ENCODE measurements at places on chromosomes 7 and 10. TPM values are rescaled to one million over a fixed set of nuclear protein-coding genes. Genes with fewer than 3 reads are reported as not detected.

SFRP4 gene
- 5.0 TPM for total RNA-seq

C10orf143 gene
- 1.4 TPM for total RNA-seq

RAMP3 gene
- total RNA-seq = 3.5 TPM

TEX36 gene
- not detected for total RNA-seq

CRYGN gene
- total RNA-seq = not detected

SPDYE1 gene
- 0.10 TPM for total RNA-seq

EBLN1 gene
- total RNA-seq = not detected

UNCX gene
- total RNA-seq = not detected

ATG9B gene
- 15.4 TPM for total RNA-seq

PPRC1 gene
- total RNA-seq = 23.3 TPM

RINT1 gene
- total RNA-seq = 16.8 TPM

OGDHL gene
- 0.89 TPM for total RNA-seq

ANKRD30A gene
- total RNA-seq = 0.30 TPM

OLAH gene
- total RNA-seq = not detected

CLDN3 gene
- 0.20 TPM for total RNA-seq

PKD1L1 gene
- 0.30 TPM for total RNA-seq

EVX1 gene
- total RNA-seq = not detected

BLNK gene
- 5.9 TPM for total RNA-seq

SUGCT gene
- total RNA-seq = 5.2 TPM

PANK1 gene
- 17.3 TPM for total RNA-seq

PDE1C gene
- total RNA-seq = 1.2 TPM

NUTM2B gene
- total RNA-seq = 0.30 TPM

TLX1 gene
- not detected for total RNA-seq

TMEM72 gene
- 0.10 TPM for total RNA-seq

STK31 gene
- 0.20 TPM for total RNA-seq

KLLN gene
- 0.59 TPM for total RNA-seq

GAD2 gene
- total RNA-seq = not detected

PAX4 gene
- not detected for total RNA-seq

METTL27 gene
- 3.2 TPM for total RNA-seq

SDK1 gene
- 7.5 TPM for total RNA-seq

TSPAN15 gene
- total RNA-seq = 23.4 TPM

LANCL2 gene
- 11.0 TPM for total RNA-seq

SUN3 gene
- total RNA-seq = not detected

UMAD1 gene
- 8.5 TPM for total RNA-seq

COL26A1 gene
- total RNA-seq = 3.5 TPM

MKX gene
- 4.0 TPM for total RNA-seq

SBDS gene
- 55.7 TPM for total RNA-seq

H2BK1 gene
- not detected for total RNA-seq

HDAC9 gene
- 28.2 TPM for total RNA-seq

VOPP1 gene
- total RNA-seq = 18.6 TPM

ACSM6 gene
- 4.5 TPM for total RNA-seq

AGMO gene
- 1.4 TPM for total RNA-seq

ASB10 gene
- 0.69 TPM for total RNA-seq

YAE1 gene
- total RNA-seq = 27.2 TPM

All from skin of body (tissue), 3 donors.